ENCODE measurements at places on chromosomes 7 and 10.

DNA sequence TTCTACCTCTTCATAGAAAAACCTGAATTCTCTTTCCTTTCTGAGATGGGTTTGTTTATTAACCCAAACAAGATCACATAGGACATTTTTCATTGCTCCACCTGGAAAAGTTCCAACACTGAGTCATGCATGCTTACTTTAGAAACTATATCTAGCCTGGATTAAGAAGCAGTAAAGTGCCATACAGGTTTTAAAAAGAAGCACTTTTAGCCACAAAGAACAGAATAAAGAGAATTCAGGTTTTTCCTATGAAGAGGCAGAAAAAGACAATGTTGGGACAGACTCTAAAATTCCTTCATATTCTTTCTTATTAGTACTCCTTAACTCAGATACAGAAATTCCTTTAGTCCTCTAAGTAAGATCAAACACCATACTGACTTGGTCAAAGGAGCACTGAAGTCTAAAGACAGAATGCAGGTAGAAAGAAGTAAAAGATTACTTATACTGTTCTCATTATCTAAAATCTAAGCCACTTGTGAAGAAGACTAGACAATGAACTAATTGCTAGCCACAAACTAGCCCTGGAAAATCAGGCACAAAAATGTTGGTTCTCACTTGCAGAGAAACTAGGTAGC is 241.3 kb downstream of the ANK3 start:
- peak; percentile 91 for DNase-seq

DNA sequence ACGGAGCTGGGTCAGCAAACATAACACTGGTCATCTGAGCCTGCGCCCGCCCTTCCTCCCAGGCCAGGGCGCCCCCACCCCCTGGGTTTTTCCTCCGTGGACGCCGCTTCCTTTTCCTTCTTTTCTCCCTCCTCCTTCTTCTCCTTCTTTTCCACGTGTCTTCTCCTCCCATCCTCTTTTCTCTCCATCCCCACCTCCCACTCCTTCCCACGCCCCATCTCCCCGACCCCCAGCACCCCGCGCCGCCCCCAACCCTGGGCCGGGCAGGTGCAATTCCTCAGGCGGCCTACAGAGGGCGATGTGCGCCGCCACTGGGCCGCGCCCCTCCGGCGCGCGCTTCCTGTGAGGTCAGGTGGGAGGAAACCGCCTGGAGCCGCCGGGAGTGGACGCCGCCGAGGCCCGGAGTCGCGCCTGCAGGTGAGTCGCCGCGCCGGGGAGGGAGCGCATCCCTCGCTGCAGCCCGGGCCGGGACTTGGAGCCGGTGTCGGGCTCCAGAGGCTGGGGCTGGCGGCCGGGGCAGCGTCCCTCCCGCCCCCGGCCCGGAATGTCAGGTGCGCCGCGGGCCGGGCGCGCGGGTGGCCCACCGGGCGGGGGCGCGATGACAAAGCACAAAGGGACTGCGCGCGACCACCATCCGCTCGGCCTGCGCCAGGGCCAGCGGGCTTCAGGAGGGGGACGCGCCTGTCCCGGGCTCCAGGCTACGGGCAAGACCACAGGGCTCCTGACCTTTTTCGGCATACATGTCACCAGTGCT is at the start of gene FAM241B:
FAM241B (plus strand) TSS at position 351 of the 754 bp plus-strand sequence. CDS start 1,497 bp downstream, outside the sequence.
- DNase-seq: peak; percentile 21

DNA sequence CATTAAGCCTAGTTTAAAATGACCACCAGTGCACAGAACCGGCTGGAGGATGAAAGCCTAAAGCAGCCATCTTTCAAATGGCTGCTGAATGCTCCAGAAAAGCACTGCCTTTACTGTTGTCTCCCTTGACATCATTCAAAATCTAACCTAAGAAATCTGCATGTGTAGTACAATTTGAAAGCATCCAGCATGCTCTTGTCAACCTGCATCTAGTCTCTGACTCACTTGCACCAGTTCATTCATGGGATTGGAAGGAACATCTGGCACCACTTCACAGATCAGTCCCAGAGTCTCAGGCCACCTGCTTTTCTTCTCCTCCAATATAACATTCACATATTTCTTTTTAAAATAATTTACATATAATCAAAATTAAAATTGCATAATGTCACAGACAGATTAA is 76.2 kb downstream of the RNF133 start:
- no peak for DNase-seq

- DNase-seq: no peak
Observed at GRCh38 chr7:131899271-131900030, 343.0 kb upstream of the PODXL start.

DNA sequence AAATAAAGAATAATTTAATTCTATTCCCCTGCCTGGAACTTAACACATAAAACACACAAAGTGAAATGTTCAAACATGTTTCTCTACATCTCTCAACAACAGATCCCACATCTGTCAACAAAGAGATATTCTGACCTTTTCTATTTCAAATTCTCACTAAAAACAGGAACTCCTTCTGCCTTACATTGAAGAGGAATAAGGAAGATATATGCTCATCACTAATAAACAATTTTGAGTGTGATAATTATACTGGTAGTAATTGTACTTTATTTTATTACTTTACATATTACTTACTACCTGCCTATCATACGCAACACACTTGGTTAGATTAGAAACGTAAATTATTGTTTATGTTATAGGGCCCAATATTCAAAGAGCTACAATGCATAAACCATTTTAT is 13.4 kb downstream of the AKR1C2 start:
- DNase-seq: no peak

All from amniotic epithelial cell (primary cell).